Activated naive CD8-positive, alpha-beta T cell treated with anti-CD3 and anti-CD28 coated beads for 36 hours (primary cell): ENCODE measurements at places on chromosomes 16 and 17.

DNA sequence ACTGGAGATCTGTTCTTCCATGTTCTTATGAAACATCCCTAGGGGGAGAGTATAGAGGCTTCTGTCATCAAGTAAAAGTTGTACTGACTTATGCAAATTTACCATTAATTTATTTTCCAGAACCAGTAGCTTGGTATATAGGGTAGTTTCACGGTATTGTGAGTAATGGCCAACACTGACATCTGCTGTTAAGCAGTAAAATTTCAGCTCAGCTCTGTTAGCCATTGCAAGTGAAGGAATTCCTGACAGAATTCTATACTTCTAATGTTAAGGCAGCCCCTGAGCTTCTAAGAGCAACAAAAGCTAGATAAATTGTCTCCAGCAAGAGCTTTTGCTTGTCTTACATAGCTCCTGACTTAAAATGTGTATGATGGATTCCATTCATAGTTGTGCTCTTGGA is 613.5 kb upstream of the C16orf82 start:
- DNase-seq = no peak

- no peak for DNase-seq
These were observed 667 bp upstream of the KIF19 start for GRCh38 chr17:74325376-74325742.

DNA sequence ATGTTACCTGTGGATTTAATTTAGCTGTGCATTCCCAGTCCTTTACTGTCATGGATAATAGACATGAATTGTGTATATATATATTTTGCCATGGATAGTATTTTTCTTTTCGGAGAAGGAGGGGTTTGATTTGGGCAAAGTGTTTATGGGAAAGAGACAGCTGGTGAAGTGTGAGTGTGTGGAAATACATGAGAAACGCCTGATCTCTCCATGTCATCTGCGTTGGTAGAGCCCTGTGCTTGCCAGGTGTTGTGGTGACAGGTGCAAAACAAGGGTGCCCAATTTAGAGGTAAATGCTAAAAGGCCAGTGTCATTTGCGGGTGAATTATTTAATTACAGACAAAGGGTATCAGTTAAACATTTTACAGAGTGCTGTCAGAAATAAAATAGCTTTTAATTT is 23.4 kb downstream of the NDEL1 start:
- no peak for DNase-seq

DNA sequence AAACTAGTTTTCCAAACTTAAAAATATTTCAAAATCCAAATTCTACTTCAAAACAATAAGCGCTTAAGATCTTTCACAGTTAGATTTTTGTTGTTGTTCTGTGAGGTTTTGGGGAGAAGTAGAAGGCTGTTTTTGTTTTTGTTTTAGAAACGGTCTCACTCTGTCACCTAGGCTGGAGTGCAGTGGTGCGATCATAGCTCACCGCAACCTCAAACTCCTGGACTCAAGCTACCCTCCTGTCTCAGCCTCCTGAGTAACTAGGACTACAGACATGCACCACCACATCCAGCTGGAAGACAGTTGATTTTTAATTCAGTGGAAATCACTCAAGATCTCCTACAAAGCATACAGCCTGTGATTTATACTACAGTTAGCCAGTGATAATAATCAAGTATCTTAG is 2.7 kb downstream of the SHCBP1 start:
- no peak for DNase-seq

DNA sequence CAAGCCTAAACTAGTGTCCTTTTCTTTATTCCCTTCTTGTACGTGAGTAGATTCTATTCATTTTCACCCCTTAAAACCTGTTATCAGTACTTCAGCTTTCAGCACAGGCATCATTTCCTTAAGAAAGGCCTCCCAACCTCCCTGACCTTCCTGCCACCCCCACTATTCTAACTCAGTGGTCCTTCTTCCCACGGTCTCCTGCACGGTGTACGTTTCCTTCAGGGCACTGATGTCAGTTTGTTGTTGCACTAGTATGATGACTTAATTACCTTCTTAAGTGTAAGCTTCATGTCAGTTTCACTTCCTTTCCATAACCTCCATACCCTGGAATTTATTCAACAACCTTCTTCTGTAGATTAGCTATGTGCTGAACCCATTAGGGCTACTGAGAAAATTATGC is 484.2 kb downstream of the HS3ST4 start:
- no peak for DNase-seq

DNA sequence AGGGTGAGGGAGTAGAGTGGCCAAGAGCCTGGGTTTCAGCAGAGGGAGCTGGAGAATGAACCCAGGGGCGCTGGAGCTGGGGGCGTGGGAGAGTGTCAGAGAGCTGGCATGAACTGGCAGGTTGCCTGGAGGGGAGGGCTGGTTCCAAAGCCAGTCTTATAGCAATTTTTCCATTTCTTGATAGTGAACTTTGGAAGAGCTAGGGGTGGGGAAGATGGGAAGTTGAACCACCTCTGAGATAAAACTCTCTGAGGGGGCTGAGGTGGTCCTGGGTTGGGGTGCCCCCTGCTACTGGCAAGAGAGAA is 36.9 kb downstream of the ADGRG5 start:
- no peak for DNase-seq

GRCh38 chr17:35169835-35170363 is 22.3 kb downstream of the UNC45B start:
- DNase-seq = no peak

DNA sequence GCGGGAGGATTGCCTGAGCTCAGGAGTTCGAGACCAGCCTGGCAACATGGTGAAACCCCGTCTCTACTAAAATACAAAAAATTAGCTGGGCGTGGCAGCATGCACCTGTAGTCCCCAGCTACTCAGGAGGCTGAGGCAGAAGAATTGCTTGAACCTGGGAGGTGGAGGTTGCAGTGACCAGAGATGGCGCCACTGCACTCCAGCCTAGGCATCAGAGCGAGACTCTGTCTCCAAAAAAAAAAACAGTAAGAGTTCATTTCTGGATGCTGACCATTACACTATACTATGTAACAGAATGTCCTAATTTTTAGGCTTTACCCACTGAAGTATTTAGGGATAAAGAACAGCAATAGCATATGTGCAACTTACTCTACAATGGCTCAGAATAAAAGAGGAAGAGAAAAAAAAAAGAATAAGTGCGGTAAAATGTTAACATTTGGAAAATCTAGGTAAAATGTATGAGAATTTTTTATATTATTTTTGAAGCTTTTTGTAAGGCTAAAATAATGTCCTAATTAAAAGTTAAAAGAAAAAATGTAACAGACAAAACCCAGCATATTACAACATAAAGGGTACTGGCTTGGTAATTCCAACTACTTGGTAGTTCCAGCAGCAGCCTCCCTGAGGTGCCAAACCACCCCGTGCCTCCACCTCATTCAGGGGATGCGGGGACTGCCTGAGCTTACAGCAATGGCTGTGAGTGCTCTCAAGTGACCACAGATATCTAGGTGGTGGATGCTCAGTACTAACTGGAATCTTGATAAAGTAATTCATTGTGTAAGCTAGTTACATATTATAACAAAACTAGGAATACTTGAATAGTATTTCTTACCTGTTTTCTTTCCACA is 10.9 kb downstream of the COPS3 start:
- peak; percentile 20 for DNase-seq

GRCh38 chr17:364308-364707 is 11.7 kb upstream of the RPH3AL start:
- no peak for DNase-seq

DNA sequence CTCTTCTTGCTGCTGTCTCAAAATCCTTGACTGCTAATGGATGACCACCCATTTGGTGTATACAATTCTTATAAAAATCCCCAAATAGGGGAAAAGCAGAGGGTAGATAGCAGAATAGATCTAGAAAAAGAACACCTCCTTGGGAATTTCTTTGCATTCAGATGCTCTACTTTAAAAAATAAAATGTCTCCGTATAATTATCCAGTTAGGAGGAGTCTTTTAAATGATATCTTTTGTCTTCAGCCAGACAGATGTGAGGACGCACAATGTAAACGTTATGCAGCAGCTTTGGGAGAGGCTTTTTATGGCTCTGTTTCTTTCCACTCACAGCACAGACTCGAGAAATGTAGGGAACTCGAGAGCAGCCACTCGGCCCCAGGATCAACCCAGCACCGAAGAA is 300.2 kb downstream of the IRF8 start:
- DNase-seq = no peak

GRCh38 chr17:56754523-56755208 is 79.1 kb downstream of the C17orf67 start:
- DNase-seq = no peak
